ENCODE measurements at places on chromosomes 7 and 10. TPM values are rescaled to one million over a fixed set of nuclear protein-coding genes. Genes with fewer than 3 reads are reported as not detected.

CDK6 gene
- total RNA-seq: 22.8 TPM

MALRD1 gene
- 26.7 TPM for total RNA-seq

MGAM2 gene
- total RNA-seq: 2.3 TPM

- no peaks in the 10 kb centered on the region for H3K27me3 ChIP-seq
- no peak for DNase-seq
- H3K4me1 ChIP-seq: no peaks in the 10 kb centered on the region
- H3K36me3 ChIP-seq: no peaks in the 10 kb centered on the region
- no peak overlapping the region for H3K4me3 ChIP-seq
These were observed 751.8 kb upstream of the IGFBP3 start for GRCh38 chr7:46672861-46673260.

DNA sequence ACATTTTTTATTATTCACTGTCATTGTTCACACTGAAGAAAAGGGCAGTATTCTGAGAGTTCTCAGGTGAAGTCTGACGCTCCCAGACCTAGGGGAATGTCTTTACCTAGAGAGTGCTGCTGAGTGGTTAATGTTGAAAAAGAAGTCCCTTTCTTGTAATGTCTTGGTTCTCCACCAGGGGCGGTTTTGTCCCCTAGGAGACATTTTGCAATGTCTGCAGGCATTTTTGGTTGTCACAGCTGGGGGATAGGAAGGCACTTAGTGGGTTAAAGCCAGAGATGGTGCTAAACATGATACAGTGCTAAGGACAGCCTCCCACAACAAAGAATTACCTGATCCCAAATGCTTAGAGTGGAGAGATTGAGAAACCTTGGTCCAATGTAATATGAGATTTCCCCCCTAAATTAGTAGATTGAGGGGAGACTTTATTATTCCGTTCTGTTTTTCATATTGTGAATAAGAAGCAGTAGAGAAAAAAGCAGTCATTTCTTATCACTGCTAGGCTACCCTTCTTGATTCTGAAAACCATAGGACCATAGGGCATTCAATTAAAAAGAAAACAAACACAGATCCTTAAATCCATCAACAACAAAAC, 13.1 kb downstream of the UMAD1 start:
- H3K27ac ChIP-seq: no peak overlapping the region
- no peaks in the 10 kb centered on the region for H3K27me3 ChIP-seq
- no peaks in the 10 kb centered on the region for H3K36me3 ChIP-seq
- DNase-seq: no peak
- H3K4me3 ChIP-seq: no peak overlapping the region

GRCh38 chr10:72424561-72424960, 69.8 kb upstream of the DNAJB12 start:
- no peak overlapping the region for H3K4me3 ChIP-seq
- H3K27ac ChIP-seq: peak overlapping the region; percentile 48
- H3K4me1 ChIP-seq: peaks cover 21% of the 10 kb centered on the region
- H3K36me3 ChIP-seq: no peaks in the 10 kb centered on the region

DNA sequence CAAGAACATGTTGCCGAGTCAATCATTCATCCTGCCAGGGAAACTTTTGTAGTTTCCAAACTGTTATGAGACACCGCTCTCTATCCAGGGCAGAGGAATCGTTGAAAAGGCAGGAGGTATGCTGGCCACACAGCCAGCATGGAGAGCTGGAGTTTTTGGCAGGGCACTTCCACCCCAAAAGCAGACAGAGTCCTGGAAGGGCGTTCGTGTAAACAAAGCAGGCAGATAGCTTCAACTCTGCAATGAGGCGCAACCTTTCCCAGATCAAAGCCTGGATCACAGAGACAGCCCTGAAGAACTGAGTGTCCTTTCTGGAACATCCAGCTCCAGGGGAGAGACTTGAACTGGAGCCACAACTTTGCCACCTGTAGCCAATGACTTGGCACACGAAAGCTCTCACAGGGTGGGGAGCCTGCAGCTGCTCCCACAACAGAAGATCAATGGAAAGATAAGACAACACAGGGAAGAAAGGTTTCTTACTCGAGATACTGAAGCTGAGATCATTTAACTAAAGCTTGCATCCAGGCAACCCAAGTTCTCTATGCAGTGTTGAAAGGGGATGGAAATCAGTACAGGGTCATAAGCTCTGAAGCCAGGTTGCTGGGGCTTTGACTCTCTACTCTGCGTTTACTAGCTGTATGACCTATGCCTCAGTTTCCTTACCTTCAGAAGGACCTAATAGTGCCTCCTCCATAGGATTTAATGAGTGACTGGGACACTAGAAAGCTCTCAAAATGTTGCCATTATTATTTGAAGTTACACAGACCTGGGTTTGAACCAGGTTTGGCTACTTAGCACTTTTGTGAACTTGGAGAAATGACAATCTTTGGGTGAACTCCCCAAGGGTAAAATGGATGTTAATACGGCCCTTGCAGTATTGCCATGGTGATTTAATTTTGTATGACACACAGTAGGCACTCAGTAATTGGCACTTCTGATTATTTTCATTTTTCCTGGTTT, 434.8 kb upstream of the NPVF start:
- peaks cover 24% of the 10 kb centered on the region for H3K4me1 ChIP-seq
- H3K27ac ChIP-seq: peak overlapping the region; percentile 87
- no peak overlapping the region for H3K4me3 ChIP-seq
- DNase-seq: peak; percentile 52
- no peaks in the 10 kb centered on the region for H3K36me3 ChIP-seq
- H3K27me3 ChIP-seq: no peaks in the 10 kb centered on the region

- H3K27me3 ChIP-seq: no peaks in the 10 kb centered on the region
- H3K27ac ChIP-seq: no peak overlapping the region
- H3K4me1 ChIP-seq: no peaks in the 10 kb centered on the region
- no peaks in the 10 kb centered on the region for H3K36me3 ChIP-seq
- no peak for DNase-seq
These were observed 160.8 kb downstream of the CREB5 start for GRCh38 chr7:28573059-28573553.

GRCh38 chr7:111873963-111874690, 311.8 kb upstream of the IMMP2L start:
- no peak for DNase-seq
- no peaks in the 10 kb centered on the region for H3K36me3 ChIP-seq
- no peak overlapping the region for H3K4me3 ChIP-seq

- no peak overlapping the region for H3K4me3 ChIP-seq
- DNase-seq: peak; percentile 13
- peaks cover 60% of the 10 kb centered on the region for H3K4me1 ChIP-seq
- no peaks in the 10 kb centered on the region for H3K27me3 ChIP-seq
- peak overlapping the region; percentile 13 for H3K27ac ChIP-seq
These were observed 20.0 kb downstream of the GNA12 start for GRCh38 chr7:2824026-2824677.

DNA sequence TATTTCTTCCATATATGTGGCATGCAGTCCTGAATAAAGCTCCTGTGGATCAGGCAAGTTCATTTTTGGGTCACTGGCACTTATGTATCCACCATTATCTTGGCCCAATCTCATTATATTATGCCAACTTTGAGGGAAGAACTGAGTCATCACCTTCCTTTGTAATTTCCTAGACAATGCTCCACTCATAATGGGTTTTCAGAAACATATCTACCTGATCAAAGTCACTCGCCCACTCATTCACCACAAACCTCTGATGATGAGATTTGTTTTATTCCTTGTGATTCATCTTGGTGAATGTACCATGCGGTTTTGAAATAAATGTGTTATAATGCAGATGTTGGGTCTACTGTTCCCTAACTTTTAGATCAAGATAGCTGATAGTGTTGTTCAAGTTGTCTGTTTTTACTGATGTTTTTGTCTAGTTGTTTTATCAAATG, 525.8 kb downstream of the KIF20B start:
- H3K4me3 ChIP-seq: no peak overlapping the region
- no peak overlapping the region for H3K27ac ChIP-seq
- H3K27me3 ChIP-seq: no peaks in the 10 kb centered on the region
- no peak for DNase-seq

- no peaks in the 10 kb centered on the region for H3K36me3 ChIP-seq
- no peaks in the 10 kb centered on the region for H3K27me3 ChIP-seq
- H3K4me1 ChIP-seq: peaks cover 22% of the 10 kb centered on the region
- H3K4me3 ChIP-seq: no peak overlapping the region
These were observed 67.3 kb downstream of the AFAP1L2 start for GRCh38 chr10:114336823-114337509.

DNA sequence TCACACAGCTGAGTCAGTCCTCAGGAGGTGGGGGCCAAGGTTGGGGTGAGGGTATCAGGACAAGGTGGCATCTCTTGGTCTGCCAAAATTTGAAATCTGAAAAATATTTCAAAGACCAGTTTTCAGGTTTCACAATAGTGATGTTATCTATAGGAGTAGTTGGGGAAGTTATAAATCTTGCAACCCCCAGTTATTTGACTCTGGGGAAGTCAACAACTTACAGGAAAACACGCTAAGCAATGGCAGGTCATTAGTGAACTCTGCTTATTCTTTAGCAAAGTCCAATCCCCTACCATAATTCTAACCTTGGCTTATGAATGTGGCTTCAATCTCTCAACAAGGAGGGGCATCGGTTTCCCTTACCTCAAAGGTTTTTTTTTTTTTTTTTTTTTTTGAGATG, 94.9 kb downstream of the MARCHF5 start:
- no peak overlapping the region for H3K4me3 ChIP-seq
- peaks cover 5% of the 10 kb centered on the region for H3K4me1 ChIP-seq
- H3K27ac ChIP-seq: no peak overlapping the region
- no peaks in the 10 kb centered on the region for H3K27me3 ChIP-seq

DNA sequence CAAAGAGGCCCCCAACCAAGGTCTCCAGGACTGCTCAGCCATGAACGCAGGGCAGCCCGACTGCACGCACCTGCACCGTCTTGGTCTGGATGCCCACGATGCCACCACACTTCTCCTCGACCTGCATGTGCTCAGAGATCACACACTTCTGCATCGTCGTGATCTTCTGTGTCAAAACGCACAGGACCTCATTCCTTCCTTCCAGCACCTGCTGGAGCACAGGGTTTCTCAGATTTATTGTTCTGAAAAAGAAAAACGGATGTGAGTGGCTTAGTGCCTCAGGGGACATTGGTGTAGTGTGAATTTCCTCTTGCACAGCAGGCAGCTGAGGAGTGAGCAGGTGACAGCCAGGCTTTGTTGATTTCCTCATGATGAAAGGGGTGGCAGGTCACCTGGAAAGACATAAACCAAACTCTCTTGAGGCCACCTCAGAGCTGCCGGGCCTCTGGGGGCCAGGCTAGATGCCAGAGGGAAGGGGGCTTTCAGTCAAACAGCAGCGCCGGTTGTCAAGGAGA, 38.2 kb downstream of the GSDME start:
- no peak for DNase-seq
- no peak overlapping the region for H3K27ac ChIP-seq
- no peak overlapping the region for H3K4me3 ChIP-seq

DNA sequence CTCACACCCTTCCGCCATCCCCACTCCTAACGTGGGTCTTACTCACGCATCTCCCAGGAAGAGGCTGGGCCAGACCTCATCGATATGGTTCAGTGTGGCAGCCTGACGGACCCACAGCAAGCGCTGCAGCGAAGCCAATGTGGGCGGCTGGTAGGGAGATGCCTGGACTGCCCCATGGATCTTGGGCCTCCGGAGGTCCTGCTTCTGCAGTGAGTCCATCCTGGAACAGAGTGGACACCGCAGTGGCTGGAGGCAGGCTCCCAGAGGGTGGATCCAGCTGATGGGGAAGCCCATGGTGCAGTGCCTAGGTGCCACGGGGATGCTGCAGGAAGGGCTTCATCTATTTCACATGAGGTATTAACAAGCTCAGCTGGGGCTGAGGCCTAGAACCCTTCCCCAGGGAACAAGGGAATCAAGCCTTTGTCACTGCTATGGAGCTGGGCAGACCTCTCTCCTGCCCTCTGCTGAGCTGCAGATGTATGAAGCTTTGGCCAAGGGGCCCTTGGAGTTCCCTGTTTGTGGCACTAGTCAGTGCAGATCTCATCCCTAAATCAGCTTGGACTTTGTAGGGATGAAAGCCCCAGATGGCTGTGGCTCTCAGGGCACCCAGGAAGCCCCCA, 13.7 kb upstream of the SAMD8 start:
- no peaks in the 10 kb centered on the region for H3K36me3 ChIP-seq
- no peak overlapping the region for H3K4me3 ChIP-seq
- DNase-seq: peak; percentile 40

GRCh38 chr7:94701555-94701973, 45.6 kb upstream of the SGCE start:
- H3K27me3 ChIP-seq: no peaks in the 10 kb centered on the region
- H3K4me3 ChIP-seq: no peak overlapping the region
- no peak for DNase-seq
- H3K4me1 ChIP-seq: no peaks in the 10 kb centered on the region

DNA sequence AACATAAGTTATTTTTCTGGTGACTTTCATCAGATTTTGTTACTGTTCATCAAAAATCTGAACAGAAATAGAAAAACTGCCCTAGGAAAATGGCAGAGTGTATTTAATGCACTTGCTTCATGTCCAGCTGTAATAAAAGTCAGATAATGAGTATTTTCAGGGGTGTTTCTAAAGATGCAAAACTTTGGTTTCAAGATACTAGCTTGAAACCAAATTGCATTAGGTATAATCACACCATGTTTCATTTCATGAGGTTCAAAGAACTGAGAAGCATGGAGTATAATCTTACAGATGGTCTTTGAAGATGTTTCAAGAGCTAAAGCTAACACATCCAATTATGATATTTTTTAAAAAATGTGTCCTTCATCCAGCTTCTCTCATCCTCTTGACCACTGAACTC, 128.9 kb downstream of the NRCAM start:
- no peak overlapping the region for H3K27ac ChIP-seq
- no peaks in the 10 kb centered on the region for H3K36me3 ChIP-seq
- DNase-seq: no peak
- no peak overlapping the region for H3K4me3 ChIP-seq
- no peaks in the 10 kb centered on the region for H3K27me3 ChIP-seq

GRCh38 chr10:72738486-72738885, 46.5 kb downstream of the MCU start:
- H3K27me3 ChIP-seq: no peaks in the 10 kb centered on the region
- H3K4me3 ChIP-seq: no peak overlapping the region
- peaks cover 11% of the 10 kb centered on the region for H3K4me1 ChIP-seq
- H3K27ac ChIP-seq: peak overlapping the region; percentile 0

GRCh38 chr7:20206104-20206896, 10.9 kb downstream of the MACC1 start:
- no peaks in the 10 kb centered on the region for H3K27me3 ChIP-seq
- H3K4me3 ChIP-seq: no peak overlapping the region
- H3K36me3 ChIP-seq: no peaks in the 10 kb centered on the region
- no peaks in the 10 kb centered on the region for H3K4me1 ChIP-seq
- no peak for DNase-seq

DNA sequence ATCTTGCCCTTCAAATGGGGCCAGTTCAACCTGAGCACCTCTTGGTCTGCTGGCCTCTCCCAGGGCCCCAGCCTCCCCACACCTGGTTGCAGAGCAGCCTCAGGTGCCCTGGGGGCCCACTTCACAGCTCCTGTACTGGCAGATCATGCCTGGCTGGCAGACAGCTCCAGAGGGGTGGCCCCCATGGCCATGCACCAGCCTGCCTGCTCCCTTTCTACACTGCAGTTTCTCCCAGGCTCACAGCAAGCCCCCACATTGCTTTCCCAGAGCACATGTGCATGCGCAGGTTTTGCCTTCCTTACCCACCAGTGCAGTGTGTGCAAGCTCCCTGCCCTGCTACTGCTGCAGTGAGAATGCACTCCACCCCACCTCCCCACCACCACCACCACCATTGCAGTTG, 9.8 kb upstream of the MIOS start:
- no peak for DNase-seq
- peaks cover 3% of the 10 kb centered on the region for H3K4me1 ChIP-seq
- H3K4me3 ChIP-seq: no peak overlapping the region
- no peaks in the 10 kb centered on the region for H3K27me3 ChIP-seq
